ENCODE measurements at places on chromosomes 1 and 21.

DNA sequence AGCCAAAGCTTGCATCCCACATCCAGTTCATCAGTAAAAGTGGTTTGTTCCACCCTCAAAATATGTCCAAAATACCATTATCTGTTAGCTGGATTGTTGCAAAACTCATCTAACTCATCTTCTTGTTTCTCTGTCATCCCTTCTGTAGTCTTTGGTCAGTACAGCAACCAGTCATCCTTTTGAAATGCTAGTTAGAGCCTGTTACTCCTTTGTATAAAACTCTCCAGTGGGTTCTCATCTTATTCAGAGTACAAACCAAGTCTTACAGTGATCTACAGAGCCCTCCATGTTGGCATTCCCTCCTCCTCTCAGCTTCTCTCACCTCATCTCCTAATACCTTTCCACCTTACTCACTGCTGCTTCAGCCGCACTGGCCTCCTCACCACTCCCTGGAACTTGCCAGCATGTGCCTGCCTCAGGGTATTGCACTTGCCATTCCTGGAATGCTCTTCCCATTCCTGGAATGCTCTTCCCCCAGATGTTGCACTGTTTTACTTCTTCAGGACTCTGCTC lies 70.6 kb downstream of the LAMC1 start:
- no peak for DNase-seq

DNA sequence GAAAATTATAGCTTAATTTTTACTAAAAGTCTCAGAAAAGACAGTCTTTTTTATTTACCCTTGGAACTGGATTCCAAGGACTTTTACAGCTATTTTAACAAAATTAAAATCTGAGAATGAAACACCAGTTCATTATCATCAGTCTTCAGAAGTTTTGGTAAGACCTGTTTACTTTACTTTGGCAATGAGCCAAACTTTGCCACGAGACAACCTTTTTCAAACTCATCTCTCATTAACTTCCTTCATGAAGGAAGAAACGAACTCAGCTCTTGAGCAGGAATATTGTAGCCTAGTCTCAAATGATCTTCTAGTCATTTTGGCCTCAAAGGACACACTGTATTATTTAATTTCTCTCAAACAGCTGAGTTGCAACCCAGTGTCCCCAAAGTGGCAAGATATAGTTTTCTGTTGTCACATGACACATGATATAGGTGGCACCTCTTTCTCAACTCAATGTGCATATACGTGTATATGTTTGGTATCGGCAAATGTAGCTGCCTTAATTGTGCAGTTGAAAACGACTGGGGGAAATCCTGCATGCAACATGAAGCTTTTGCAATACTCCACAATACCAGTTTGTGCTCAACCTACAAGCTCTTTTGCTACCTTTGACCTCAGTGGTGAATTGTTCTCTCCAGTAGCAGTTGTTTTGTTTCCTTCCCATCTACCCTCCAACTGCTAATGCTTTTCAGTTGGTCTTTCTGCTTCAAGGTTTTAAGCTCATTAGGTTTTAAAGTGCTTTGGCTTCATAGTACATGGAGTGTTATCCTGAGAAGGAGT lies 8.4 kb upstream of the GNG4 start:
- DNase-seq = no peak

GRCh38 chr1:147389532-147390184 lies 147.2 kb downstream of the CHD1L start:
- no peak for DNase-seq

GRCh38 chr1:1678581-1679380 lies 13.8 kb downstream of the SLC35E2B start:
- DNase-seq = no peak

- no peak for DNase-seq
These were observed 221.6 kb downstream of the SEC16B start for GRCh38 chr1:177748080-177748801.

DNA sequence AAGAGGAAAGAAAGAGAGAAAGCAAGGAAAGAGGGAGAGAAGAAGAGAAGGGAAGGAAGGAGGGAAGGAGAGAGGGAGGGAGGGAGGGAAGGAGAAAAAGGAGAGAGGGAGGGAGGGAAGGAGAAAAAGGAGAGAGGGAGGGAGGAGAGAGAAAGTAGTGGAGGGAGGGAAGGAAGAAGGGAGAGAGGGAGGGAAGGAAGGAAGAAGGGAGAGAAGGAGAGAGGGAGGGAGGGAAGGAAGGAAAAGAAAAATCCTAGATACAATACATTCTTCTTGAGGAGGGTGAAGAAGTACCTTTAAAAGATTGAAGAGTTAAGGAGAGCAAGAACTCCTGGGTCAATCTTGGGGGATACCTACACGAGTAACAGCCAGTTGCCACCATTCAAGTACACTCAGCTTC lies 29.2 kb downstream of the MCOLN2 start:
- no peak for DNase-seq

- no peak for DNase-seq
These were observed 10.8 kb downstream of the GPR3 start for GRCh38 chr1:27403065-27403726.

- DNase-seq = no peak
These were observed at the start of gene DRAXIN for GRCh38 chr1:11691302-11691914. TSS of gene DRAXIN (plus strand) at chr1:11691710. CDS start at chr1:11706259, 14,549 bp downstream.

- DNase-seq = no peak
These were observed 2.2 kb downstream of the TBX15 start for GRCh38 chr1:118985640-118986554.

GRCh38 chr1:41341365-41341683 lies 19.9 kb upstream of the FOXO6 start:
- no peak for DNase-seq

All from stimulated activated naive CD4-positive, alpha-beta T cell treated with Interleukin-2 at 50 U/mL for 16 hours (primary cell).